ENCODE measurements at places on chromosomes 4 and X. TPM values are rescaled to one million over a fixed set of nuclear protein-coding genes. Genes with fewer than 3 reads are reported as not detected.

TEC gene
- 0.37 TPM for total RNA-seq

RAB33A gene
- total RNA-seq = 13.3 TPM

GRCh38 chrX:39018541-39018940 is 217.3 kb downstream of the MID1IP1 start:
- H3K4me3 ChIP-seq = no peak overlapping the region
- H3K27ac ChIP-seq = no peak overlapping the region
- DNase-seq = no peak

DNA sequence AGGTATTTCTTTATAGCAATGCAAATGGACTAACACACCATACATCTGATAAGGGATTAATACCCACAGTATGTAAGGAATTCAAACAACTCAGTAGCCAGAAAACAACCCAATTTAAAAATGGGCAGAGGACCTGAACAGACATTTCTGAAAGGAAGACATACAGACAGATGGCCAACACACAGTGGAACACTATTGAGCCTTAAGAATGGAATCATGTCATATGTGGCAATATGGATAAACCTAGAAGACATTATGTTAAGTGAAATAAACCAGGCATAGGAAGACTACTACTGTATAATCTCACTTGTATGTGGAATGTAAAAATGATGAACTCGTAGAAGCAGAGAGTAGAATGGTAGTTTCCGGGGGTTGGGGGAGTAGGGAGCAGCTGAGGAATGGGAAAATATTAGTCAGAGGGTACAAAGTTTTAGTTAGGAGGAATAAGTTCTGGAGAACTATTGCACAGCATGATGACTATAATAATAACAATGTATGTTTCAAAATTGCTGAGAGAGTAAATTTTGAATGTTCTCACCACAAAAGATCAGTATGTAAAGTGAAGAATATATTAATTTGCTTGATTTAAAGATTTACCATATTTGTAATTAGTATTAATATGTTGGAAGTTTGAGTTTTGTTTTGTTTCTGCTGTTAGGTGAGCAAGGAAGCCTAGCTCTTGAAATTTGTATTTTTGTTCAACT is 25.2 kb downstream of the WDR44 start:
- H3K36me3 ChIP-seq = no peaks in the 10 kb centered on the region
- H3K27me3 ChIP-seq = no peaks in the 10 kb centered on the region

- no peaks in the 10 kb centered on the region for H3K27me3 ChIP-seq
- H3K27ac ChIP-seq = no peak overlapping the region
- no peak overlapping the region for H3K4me3 ChIP-seq
- no peaks in the 10 kb centered on the region for H3K4me1 ChIP-seq
Observed at GRCh38 chr4:3210467-3210866, 38.5 kb upstream of the MSANTD1 start.

DNA sequence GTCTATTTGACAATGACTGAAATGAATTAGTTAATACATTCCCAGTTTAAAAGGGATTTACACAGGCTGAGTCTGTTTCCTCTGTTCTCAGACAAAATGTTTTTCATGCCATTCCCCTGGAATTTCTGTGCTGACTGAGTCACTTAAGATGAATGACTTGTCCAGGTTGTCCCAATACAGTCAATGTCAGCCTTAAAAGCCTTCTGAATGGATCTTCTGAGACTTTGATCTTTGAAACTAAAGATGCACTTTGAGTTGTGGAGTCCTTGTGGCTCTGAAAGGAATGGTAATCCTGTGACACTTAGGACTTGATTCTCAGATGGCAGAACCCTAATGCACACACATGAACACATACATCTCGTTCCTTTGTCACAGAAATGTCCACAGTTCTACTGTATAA is 622.2 kb upstream of the GRID2 start:
- no peak overlapping the region for H3K4me3 ChIP-seq
- H3K27ac ChIP-seq = no peak overlapping the region
- DNase-seq = no peak
- H3K4me1 ChIP-seq = no peaks in the 10 kb centered on the region

Data from glutamatergic neuron (in vitro differentiated cells).